Activated naive CD8-positive, alpha-beta T cell treated with anti-CD3 and anti-CD28 coated beads, Interleukin-2, amount 50 U/mL, for 24 hours (primary cell): ENCODE measurements at places on chromosomes 2 and 18.

DNA sequence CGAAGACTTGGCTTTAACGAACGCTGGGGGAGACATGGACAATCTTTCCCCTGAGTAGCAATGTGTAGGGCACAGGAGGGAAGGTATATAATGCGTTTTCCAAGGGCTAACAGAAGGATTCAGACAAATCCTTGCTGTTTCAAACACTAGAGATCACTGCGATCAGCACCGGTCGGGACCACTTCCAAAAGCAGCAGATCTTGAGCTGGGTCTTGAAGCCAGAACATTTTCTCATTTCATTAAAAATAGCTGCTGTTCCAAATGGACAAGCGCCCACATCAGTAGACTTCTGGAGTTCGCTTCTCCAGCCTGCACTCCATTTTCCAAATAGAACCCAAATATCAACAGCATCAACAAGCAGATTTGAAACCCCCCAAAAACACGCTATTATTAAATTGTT lies 65.1 kb upstream of the MAPRE2 start:
- no peaks in the 10 kb centered on the region for H3K36me3 ChIP-seq
- peak overlapping the region; percentile 83 for H3K4me3 ChIP-seq
- peak overlapping the region; percentile 19 for H3K27ac ChIP-seq
- DNase-seq: no peak
- H3K27me3 ChIP-seq: peaks cover 13% of the 10 kb centered on the region

DNA sequence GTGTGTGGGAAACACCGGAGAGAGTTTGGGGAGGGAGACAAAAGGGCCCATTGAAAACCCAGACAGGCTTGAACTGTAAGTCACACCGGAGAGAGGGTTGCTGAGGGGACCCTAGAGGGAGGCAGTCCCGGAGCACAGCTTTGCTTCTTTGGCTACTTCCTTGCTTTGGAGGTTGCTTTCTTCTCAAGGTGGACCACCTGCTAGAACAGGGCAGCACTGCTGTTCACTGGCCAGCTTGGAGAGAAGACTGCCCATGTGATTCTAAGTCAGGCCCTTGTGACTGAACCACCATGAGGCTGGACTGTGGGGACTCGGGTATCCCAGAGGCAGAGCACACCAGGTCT lies 4.4 kb downstream of the ACTG2 start:
- H3K27me3 ChIP-seq: peaks cover 2% of the 10 kb centered on the region
- H3K4me1 ChIP-seq: peaks cover 35% of the 10 kb centered on the region

DNA sequence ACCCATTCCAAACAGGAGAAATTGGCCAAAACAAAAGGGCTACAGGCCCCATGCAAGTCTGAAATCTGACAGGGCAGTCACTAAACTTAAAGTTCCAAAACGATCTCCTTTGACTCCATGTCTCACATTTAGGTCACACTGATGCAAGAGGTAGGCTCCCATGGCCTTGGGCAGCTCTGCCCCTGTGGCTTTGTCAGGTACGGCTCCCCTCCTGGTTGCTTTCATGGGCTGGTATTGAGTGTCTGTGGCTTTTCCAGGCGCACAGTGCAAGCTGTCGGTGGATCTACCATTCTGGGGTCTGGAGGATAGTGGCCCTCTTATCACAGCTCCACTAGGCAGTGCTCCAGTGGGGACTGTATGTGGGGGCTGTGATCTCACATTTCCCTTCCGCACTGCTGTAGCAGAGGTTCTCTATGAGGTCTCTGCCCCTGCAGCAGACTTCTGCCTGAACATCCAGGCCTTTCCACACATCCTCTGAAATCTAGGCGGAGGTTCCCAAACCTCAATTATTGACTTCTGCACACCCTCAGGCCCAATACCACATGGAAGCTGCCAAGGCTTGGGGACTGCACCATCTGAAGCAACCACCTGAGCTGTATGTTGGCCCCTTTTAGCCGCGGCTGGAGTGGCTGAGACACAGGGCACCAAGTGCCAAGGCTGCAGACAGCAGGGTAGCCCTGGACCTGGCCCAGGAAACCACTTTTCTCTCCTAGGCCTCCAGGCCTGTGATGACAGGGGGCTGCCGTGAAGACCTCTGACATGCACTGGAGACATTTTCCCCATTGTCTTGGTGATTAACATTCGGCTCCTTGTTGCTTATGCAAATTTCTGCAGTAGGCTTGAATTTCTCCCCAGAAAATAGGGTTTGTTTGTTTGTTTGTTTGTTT lies 28.7 kb downstream of the PARD6G start:
- no peak overlapping the region for H3K4me3 ChIP-seq
- H3K4me1 ChIP-seq: no peaks in the 10 kb centered on the region
- peaks cover 11% of the 10 kb centered on the region for H3K27me3 ChIP-seq
- H3K36me3 ChIP-seq: peaks cover 3% of the 10 kb centered on the region

DNA sequence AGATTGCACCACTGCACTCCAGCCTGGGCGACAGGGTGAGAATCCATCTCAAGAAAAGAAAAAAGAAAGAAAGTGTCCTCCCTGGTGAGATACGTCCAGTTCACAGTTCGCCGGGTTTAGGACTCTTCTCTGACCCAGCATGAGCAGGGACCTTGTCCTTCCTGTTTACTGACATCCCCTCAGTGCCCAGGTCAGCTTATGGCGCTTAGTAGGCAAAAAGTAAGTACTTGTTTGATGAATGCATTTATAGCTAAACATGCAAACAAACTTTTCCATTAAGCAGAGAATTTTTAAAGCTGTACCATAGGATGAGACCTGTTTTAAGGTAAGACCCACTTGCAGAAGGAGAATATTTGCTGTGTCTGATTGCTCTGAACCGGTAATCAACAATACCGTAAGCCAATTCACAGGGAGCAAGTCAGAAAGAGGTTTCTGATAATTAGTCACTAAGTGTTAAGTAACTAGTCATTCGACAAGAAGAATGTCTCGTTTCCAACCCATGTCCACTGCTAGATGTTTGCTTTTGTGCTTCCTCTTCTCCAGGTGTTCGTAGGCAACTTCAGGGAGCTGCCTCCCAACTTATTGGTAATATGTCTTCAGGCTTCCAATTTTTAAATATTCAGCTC lies 40.0 kb downstream of the MOGAT1 start:
- H3K36me3 ChIP-seq: no peaks in the 10 kb centered on the region
- H3K4me1 ChIP-seq: peaks cover 21% of the 10 kb centered on the region
- DNase-seq: no peak
- no peak overlapping the region for H3K4me3 ChIP-seq

DNA sequence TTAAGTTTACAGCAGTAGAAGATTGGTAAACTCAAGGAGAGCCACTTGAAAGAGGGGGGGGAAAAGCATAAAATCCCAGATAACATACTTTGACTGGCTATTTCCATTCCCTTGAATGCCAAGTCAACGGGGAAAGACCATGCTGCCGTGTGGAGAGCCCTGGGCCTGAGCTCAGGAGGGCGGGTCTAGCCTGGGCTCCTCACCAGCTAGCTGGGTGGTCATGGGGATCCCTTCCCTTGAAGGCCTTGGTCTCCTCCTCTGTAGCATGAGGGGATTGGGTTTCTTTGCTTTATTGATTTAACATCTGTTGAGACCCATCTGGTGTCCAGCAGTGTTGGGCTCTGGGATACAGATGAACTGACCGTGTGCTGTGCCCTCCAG lies 35.0 kb downstream of the TEX51 start:
- H3K27me3 ChIP-seq: peaks cover 4% of the 10 kb centered on the region
- DNase-seq: no peak
- no peak overlapping the region for H3K27ac ChIP-seq
- H3K4me1 ChIP-seq: peaks cover 6% of the 10 kb centered on the region

DNA sequence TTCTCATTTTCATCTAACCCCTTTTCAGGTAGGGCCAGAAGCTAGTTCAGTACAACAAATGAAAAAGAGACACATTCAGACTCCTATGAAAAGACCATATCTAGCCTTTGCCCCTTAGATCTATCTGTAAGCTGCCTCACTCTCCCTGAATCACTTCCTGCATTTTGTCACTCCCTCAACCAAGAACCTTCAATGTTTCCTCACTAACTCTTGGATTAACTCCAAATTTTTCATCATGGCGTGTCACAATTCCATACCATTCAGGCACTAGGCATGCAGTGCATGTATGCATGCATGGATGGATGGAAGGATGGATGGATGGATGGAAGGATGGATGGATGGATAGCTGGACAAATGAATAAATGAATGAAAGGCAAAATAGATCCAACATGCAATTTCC lies 356.9 kb downstream of the TNS1 start:
- H3K4me1 ChIP-seq: no peaks in the 10 kb centered on the region
- no peak for DNase-seq
- peaks cover 1% of the 10 kb centered on the region for H3K27me3 ChIP-seq
- H3K36me3 ChIP-seq: no peaks in the 10 kb centered on the region

DNA sequence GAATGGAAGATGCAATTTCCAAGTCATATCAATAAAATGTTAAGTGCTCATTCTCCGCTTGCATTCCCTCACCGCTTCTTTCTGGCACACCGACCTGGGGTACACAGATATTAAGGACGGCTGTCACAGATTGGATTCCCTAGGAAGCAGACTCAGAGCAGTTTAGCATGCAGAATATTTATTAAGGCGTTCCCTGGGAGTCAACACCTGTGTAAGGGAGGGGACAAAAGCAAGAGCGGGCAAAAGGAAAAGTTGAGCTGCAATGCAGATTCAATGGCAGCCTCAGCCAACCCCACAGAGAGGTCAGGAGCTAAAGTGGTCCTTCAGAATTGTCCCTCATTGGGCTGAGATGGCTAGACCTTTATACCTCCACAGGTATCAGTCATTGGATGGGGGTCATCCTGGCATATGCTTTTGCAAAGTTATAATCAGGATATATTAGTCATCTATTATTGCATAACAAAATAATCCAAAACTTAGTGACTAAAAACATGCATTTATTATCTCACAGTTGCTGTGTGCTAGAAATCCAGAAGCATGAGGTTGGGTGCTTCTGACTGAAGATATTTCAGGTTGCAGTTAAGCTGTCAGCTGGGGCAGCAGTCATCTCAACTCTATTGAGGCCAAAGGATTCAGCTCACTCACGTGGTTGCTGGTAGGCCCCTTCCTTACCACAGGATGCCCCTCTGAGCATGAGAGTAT lies 27.0 kb upstream of the INO80D start:
- H3K4me3 ChIP-seq: no peak overlapping the region
- H3K27me3 ChIP-seq: peaks cover 2% of the 10 kb centered on the region
- H3K36me3 ChIP-seq: peaks cover 6% of the 10 kb centered on the region
- DNase-seq: no peak

GRCh38 chr2:28053597-28053996 lies 163.1 kb downstream of the BABAM2 start:
- peaks cover 20% of the 10 kb centered on the region for H3K36me3 ChIP-seq
- H3K4me3 ChIP-seq: no peak overlapping the region
- H3K27ac ChIP-seq: no peak overlapping the region
- H3K27me3 ChIP-seq: no peaks in the 10 kb centered on the region

DNA sequence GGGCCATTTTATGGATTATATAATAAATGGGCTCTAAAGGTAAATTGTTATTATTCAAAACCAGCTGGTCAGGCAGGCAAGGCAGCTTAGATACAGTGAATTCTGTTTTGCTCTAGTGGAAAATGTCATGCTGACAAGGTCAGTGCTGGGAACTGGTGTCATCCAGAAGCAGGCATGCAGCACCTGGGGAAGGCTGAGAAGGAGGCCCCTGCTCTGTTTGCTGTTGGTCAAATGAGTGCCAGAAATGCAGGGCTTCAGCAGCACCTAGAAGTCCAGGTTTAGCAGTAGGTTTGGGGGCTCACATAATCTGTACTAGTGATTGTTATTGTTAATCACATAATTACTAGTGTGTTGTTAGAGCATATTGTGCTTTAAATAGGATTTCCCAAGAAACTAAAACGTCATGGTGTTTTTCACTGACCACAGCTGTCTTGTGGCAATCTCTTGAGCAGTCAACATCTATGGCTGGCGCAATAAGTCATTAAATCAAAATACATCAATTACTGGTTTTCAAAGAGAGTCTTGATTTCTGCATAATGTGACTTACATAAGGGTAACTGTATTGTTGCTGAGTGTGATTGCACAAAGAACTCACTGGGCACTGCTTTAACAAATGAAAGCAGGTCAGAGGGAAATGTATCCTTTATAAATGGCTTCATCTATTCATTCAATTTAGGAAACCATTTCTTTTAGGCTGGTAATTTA lies 99.1 kb downstream of the MYO3B start:
- H3K4me1 ChIP-seq: no peaks in the 10 kb centered on the region
- H3K36me3 ChIP-seq: no peaks in the 10 kb centered on the region
- no peak for DNase-seq
- no peak overlapping the region for H3K4me3 ChIP-seq
- peaks cover 10% of the 10 kb centered on the region for H3K27me3 ChIP-seq

- H3K27me3 ChIP-seq: no peaks in the 10 kb centered on the region
- no peaks in the 10 kb centered on the region for H3K36me3 ChIP-seq
- H3K4me1 ChIP-seq: peaks cover 13% of the 10 kb centered on the region
- no peak overlapping the region for H3K4me3 ChIP-seq
- H3K27ac ChIP-seq: no peak overlapping the region
Observed at GRCh38 chr2:147490401-147491261, 354.2 kb upstream of the ACVR2A start.

DNA sequence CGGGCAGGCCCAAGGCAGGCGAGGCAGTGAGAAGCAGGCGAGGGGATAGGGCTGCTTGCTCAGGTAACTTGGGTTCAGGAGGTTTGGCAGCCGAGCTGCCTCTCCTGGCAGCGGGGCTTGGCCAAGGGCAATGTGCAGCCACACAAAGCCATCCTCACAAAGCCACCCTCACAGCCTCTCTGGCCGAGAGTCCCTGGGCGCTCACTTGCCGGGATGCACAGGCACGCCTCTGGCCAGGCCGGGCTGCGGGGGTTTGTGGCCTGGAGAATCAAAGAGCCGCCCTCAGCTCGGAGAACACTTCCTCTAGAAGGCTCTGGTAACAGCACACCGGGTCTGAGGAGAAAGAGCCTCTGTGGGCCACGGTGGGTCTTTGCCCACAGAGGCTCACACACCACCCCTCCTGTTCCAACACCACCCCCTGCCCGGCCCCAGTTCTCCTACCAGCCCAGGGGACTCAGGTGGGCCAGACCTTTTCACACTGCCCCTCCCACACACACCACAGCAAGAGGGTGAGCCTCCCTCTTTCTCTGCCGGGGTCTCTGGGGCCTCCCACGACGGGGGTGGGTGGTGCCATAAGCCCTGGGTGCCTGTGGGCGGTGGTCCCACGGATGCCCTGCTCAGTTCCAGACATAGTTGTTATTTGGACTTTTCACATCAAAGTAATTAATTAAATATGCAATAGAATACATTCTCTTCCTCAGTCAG lies 186.9 kb downstream of the ZFP36L2 start:
- no peaks in the 10 kb centered on the region for H3K36me3 ChIP-seq
- no peak overlapping the region for H3K4me3 ChIP-seq
- DNase-seq: no peak
- no peak overlapping the region for H3K27ac ChIP-seq
- peaks cover 4% of the 10 kb centered on the region for H3K4me1 ChIP-seq

- no peaks in the 10 kb centered on the region for H3K27me3 ChIP-seq
- no peak overlapping the region for H3K4me3 ChIP-seq
- no peaks in the 10 kb centered on the region for H3K36me3 ChIP-seq
- no peak overlapping the region for H3K27ac ChIP-seq
- no peaks in the 10 kb centered on the region for H3K4me1 ChIP-seq
- DNase-seq: no peak
Observed at GRCh38 chr2:130852521-130853115, 15.9 kb downstream of the ARHGEF4 start.

- H3K27ac ChIP-seq: peak overlapping the region; percentile 97
- H3K4me3 ChIP-seq: peak overlapping the region; percentile 94
- peaks cover 18% of the 10 kb centered on the region for H3K4me1 ChIP-seq
- peaks cover under 1% of the 10 kb centered on the region for H3K27me3 ChIP-seq
- DNase-seq: no peak
Observed at GRCh38 chr2:97645112-97645694, 659 bp upstream of the COX5B start.
